T-helper 17 cell (primary cell): ENCODE measurements at places on chromosomes 1 and 21. TPM values are rescaled to one million over a fixed set of nuclear protein-coding genes. Genes with fewer than 3 reads are reported as not detected.

DNA sequence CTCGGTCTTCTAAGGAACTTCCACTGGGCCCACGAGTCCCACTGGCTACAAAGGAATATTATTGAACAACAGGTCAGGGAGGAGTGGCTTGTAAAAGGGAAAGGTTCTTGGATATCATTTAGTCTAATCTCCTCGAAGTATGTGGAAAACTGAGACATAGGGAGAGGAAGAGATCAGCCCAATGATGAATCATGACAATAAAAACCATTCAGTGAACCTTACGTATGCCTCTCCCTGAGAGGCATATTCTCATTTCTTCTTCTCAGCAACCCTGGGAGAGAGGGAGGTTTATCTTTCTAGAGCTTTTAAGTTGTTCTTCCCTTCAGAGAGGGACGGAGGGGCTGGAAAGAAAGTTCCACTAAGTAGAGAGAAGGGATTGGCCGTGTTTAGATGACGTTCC lies 5.3 kb upstream of the MOB3C start:
- H3K4me3 ChIP-seq, result no peak overlapping the region
- H3K4me1 ChIP-seq, result peaks cover 16% of the 10 kb centered on the region
- no peaks in the 10 kb centered on the region for H3K27me3 ChIP-seq
- DNase-seq, result no peak
- H3K27ac ChIP-seq, result no peak overlapping the region

Gene SELP
- 35.4 TPM for total RNA-seq

Gene ZBTB37
- 14.7 TPM for total RNA-seq

Gene TSSK3
- total RNA-seq, result 1.2 TPM

Gene SLC25A34
- total RNA-seq, result 1.9 TPM

DNA sequence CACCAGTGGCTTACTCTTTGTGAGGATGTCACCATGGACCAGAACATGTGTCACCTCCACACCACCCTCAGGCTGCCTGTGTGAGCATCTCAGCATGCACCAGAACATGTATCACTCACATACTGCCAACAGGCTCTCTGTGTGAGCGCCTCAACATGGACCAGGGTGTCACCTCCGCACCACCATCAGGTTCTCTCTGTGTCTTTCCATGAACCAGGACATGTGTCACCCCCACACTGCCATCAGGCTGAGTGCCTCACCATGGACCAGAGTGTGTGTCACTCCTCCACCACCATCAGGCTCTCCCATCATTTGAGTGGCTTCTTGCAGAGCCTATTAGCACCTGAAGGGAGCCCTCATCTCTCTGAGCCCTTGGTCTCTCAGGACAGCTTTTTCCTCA lies 125.2 kb downstream of the ZNF648 start:
- no peak for DNase-seq
- H3K36me3 ChIP-seq, result no peaks in the 10 kb centered on the region
- peaks cover 11% of the 10 kb centered on the region for H3K27me3 ChIP-seq
- no peak overlapping the region for H3K27ac ChIP-seq
- no peak overlapping the region for H3K4me3 ChIP-seq

GRCh38 chr1:28412731-28413130 lies 43.2 kb downstream of the PHACTR4 start:
- no peak for DNase-seq
- H3K36me3 ChIP-seq, result no peaks in the 10 kb centered on the region
- H3K4me3 ChIP-seq, result no peak overlapping the region
- H3K27me3 ChIP-seq, result no peaks in the 10 kb centered on the region
- peaks cover 5% of the 10 kb centered on the region for H3K4me1 ChIP-seq
- no peak overlapping the region for H3K27ac ChIP-seq

Gene KCNJ10
- total RNA-seq, result not detected

Gene LRRC39
- total RNA-seq, result 0.97 TPM

DNA sequence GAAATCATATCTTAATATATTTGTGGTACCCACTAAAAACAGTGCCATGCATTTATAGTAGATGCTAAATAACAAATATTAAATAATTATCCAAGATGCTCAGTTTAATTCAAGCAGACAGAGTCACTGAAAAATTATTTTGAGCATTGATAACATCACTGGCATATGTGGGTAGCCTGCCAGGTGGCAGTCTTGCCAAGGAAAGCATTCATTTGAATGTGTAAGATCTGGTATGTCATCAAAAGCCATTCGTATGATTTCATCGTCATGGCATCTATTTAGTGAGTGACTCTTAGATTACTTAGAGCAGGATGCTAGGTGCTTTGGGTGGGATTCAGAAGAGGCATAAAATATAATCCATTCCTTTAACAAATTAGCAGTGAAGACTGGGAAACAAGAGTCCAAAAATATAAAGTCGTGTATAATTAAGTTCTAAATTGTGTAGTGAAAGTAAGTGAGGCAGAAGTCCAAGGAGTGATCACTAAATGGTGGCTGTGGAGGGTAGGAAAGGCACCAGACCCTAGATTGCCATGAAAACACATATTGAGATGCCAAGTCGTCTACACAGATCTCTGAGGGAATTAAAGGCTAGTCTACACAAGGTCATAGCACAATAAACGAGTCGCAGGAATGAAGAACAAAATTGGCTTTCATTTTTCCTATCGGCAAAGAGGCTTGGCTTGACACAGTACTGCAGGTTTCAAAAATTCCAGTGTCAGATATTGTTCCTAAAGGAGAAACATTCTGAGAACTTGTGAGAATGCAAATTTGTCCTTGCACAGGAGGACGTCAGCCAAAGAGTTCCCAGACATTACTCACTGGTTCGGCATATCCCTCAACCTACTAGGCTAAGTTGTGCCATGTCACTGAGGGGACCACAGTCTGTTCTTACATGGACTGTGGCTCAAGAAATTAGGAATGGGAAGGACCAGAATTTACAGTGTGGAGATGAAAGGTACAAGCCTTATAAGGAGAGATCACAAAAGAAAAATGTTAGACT lies 130.8 kb downstream of the LYPLAL1 start:
- H3K4me1 ChIP-seq, result no peaks in the 10 kb centered on the region
- H3K27ac ChIP-seq, result no peak overlapping the region
- no peaks in the 10 kb centered on the region for H3K36me3 ChIP-seq
- DNase-seq, result no peak

GRCh38 chr1:12764016-12764415 lies 9.5 kb upstream of the PRAMEF12 start:
- H3K27ac ChIP-seq, result no peak overlapping the region
- peaks cover 5% of the 10 kb centered on the region for H3K36me3 ChIP-seq
- H3K4me1 ChIP-seq, result no peaks in the 10 kb centered on the region

DNA sequence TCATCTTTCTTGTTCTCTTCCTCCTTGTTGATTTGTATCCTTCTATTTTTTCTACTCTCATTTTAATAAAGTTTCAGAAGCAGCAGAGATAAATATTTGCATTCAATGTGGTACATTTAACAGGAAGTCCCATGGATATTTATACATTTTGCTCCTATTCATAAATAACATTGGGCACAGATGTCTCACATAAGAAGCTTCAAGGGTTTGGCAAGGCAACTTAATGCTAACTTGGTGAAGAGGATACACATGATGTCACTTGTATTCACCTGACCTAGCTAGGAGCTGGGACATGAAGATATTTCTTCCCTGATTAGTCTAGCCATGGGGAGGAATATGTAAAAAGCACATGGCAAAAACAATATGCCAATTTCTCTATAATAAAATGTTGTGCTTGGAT lies 65.1 kb upstream of the DUSP10 start:
- no peak overlapping the region for H3K27ac ChIP-seq
- peaks cover under 1% of the 10 kb centered on the region for H3K27me3 ChIP-seq
- no peak overlapping the region for H3K4me3 ChIP-seq
- no peak for DNase-seq
- no peaks in the 10 kb centered on the region for H3K36me3 ChIP-seq

- H3K27me3 ChIP-seq, result peaks cover 18% of the 10 kb centered on the region
- DNase-seq, result no peak
- no peak within 1 kb of the TSS for H3K4me3 ChIP-seq
- H3K27ac ChIP-seq, result no peak within 1 kb of the TSS
These were observed at the start of gene FMO2 for GRCh38 chr1:171185091-171185490. TSS of gene FMO2 (plus strand) at chr1:171185300. CDS start at chr1:171185714, 414 bp downstream.

Gene C1orf94
- not detected for total RNA-seq

Gene IVL
- not detected for total RNA-seq

Gene ACAP3
- 63.5 TPM for total RNA-seq

Gene PACC1
- 8.2 TPM for total RNA-seq

DNA sequence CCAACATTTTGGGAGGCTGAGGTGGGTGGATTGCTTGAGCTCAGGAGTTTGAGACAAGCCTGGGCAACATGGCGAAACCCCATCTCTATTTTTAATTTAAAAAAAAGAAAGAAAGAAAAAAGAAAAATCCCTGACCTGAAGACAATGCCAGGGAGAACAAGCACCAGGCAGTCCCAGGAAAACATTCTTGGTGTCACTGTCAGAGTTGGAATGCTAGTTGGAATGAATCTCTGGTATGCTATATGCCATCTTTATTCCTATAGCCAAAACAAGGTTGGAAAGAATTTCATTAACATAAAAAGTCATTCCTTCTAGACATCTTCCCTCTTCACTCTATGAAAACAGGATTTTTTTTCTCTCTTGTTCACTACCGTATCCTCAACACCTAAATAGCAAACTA lies 2.8 kb downstream of the DNAJC8 start:
- no peaks in the 10 kb centered on the region for H3K27me3 ChIP-seq
- peaks cover 8% of the 10 kb centered on the region for H3K36me3 ChIP-seq
- peak overlapping the region; percentile 49 for H3K27ac ChIP-seq
- H3K4me3 ChIP-seq, result no peak overlapping the region

DNA sequence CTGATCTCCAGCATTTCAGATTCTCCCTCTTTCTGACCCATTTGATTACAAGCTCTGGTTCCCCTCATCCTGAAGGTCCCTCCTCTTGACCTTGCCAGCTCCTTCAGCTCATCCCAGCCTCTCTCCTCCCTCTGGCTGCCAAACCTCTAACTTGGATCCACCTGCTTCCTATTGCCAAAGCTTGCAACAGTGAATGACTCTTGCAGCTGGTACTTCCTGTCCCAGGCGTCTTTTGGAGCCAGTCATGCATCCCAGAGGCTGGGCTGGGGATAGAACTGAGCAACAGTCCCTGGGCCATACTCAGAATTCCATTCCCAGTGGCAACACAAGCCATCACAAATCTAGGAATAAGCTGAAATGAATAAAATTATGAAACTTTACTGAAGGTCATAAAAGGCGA lies 27.7 kb upstream of the SPOCD1 start:
- no peak for DNase-seq
- peaks cover 2% of the 10 kb centered on the region for H3K36me3 ChIP-seq
- peaks cover 29% of the 10 kb centered on the region for H3K4me1 ChIP-seq
- no peak overlapping the region for H3K4me3 ChIP-seq

DNA sequence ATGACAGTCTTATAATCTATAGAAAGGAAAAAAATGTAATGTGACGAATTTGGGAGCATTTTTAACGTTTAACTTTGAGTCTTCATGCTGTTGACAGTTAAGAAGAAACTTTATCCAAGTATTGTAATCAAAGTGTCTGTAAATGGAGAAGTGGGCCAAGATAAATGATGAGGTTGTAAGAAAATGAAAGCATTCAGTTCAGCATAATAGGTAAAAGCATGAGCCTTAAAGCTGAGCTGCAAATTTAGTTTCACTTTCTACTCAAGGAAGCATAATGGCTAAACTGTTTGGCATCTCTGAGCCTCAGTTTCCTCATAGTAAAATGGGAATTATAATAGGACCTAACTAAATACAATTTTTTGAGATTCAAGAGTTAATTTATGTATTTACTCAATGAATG lies 1554.8 kb downstream of the KCNT2 start:
- H3K4me3 ChIP-seq, result peak overlapping the region; percentile 70
- no peak for DNase-seq
- no peaks in the 10 kb centered on the region for H3K27me3 ChIP-seq
- peaks cover 3% of the 10 kb centered on the region for H3K4me1 ChIP-seq
- no peak overlapping the region for H3K27ac ChIP-seq
